ENCODE measurements at places on chromosomes 3 and 15.

- no peak for DNase-seq
These were observed 420.2 kb downstream of the SI start for GRCh38 chr3:164658125-164658524.

- DNase-seq: no peak
These were observed 206.9 kb downstream of the KLHL25 start for GRCh38 chr15:85587707-85588411.

- no peak for DNase-seq
These were observed 304.6 kb upstream of the UBE2E2 start for GRCh38 chr3:22898558-22898957.

DNA sequence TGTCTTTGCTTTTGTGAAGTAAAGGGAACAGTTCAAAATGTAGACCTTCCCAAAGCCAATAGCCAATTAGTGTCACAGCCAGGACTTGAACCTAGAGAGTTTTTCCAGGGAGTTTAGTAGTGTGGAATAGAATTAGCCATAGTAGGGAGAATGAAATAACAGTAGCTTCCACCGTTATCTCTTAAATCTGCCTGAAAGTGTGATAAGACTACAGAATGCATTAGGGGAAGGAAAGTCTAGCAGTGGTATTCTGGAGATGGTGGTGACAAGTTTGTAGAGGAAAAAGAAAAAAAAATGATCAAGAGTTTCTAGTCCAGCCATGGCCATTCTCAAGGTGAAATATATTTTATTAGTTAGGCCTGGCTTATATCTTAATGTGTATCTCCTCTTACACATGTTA is 13.8 kb downstream of the ATP11B start:
- DNase-seq: peak; percentile 57

GRCh38 chr3:147038481-147038880 is 367.9 kb downstream of the ZIC4 start:
- no peak for DNase-seq

- no peak for DNase-seq
These were observed 218.8 kb downstream of the OSBPL10 start for GRCh38 chr3:31762097-31762764.

DNA sequence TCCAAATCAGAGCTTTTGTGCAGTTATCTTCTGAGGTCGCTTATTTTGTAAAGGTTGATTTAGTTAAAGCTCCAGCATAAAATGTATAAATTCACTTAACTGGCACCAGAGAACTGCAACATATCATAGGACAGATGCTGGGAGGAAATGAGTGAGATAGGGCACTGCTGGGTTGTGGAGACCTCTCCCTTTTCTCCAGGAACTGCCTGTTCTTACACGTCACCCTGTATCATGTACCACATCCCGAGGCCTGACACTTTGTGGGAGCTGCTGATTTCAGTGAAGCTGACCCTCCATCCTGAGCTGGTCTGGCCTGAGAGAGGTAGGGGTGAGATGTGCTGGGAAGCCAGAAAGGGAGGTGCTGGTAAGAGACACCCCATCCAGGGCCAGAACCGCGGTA is 213.8 kb upstream of the FEZF2 start:
- DNase-seq: no peak

DNA sequence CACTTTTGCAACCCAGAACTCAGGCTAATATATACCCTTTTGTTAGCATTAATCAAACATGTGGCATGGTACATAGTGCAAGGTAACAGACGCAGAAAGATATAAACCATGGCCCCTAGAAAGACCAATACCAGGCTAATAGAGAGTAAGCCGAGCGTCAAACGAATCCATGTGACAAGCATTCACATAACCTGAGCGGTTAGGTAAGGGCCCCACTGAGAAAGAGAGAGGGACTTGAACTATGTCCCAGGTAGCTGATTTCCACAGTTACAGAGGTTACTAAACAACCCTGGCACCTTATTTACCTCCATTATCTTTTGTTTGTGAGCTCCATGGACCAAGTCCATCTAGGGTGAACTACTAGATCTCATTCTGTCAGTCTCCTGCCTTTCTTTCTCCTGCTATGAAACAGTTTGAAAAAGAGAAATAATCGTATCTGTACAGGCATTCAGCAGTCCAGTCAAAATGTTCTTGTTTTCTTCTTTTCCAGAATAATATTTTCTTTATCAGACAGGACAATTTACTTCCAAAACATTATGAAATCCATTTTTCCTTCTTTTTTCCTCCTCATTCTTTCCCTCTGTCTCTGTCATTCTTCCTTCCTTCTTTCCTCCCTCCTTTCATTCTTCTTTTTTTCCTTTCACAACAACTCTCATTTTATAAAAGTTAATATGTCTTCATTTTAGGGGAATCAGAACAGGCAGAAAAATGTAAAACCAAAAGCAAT is 30.5 kb upstream of the TNFSF10 start:
- DNase-seq: no peak

DNA sequence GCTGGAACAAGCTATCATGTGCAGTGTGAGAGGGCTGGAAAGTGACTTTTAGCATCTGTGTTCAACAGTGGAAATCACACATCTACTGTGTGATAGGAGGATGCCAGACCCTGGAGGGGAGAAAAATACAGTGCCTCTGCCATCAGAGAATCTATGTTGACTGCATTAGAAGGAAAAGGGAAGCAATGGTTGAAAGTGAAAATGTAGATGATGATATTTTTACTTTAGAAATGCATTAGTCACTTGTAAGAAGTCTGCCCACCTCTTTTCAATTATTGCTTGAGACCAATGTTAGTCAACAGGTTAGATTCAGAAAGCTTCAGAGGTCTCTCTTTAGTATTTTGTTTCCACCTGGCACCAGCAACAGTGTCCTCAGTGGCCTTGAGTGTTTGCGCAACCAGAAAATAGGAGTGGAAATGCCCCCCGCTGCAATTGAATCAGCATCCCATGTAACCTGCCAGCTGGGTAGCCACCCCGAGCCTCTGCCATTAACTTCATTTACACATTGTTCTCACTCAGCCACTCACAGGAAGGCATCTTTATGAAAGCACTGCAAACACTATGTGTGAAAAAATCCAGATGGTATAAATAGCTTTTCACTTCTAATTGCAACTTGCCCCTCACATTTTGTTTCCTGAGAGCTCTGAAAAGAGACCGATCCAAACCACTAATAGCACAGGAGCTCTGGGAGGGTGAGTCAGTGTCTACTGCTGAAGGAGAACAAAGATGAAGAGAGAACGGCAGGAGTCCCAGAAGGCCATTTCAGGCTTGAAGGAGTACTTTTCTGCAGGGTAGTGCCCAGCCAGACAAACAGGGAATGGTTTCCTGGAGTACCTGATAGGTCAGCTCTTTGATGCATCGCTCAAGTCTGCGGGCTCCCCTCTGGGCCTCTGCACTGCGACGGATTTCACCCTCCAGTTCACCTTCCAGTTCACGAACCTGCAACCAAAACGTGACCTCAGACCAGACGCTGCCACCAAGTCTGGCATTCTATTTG is 92.1 kb downstream of the HHLA2 start:
- no peak for DNase-seq

DNA sequence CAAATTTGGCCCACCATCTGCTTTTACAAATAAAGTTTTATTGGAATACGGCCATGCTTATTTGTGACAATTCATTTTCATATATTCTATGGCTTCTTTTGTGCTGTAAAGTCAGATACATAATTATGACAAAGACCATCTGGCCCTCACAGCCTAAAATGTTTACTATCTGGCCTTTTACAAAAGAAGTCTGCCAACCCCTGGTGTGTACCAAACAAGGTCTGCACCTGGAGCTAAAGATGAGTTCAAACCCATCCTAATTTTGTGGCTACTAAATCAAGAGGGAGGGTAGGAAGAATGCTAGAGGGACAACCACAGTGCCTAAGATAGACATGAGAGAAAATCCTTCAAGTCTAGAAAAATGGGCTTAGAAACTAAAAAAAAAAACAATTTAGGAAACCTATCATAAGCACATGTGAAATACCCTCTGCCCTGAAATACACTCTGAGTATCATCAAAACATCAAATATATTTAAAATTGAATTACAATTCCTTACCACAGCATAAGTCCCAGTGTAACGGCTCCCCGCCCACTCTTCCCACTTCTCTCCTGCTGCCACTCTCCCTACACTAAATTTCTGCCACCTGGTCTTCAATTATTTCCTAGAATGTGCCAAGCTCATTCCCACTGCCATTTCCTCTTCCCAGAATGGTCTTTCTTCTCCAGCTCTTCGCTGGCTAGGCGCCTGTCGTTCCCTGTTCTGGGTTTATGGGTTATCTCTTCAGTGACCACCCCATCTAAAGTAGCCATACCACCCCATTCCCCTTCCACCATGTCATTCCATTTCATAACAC is 950.7 kb upstream of the CFAP20DC start:
- no peak for DNase-seq

DNA sequence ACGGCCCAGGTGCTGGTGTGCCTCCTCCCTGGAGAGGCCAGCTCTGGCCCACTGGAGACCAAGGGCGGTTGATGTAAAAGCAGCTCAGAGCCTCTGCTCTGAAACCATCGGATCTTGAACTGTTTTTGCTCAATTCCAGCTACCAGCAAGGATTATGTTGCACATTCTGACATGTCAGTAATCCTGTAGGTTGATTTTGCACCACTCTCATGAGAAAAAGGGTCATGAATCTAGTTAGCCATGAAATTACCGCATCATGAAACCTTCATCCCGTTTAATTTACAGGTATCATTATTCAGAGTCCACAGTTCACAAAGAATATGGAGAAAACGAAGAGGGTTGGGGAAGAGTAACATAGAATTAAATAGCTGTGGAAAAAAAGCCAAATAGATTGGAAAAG is 120.4 kb upstream of the NSMCE3 start:
- no peak for DNase-seq

- DNase-seq: no peak
These were observed 84.3 kb downstream of the MB21D2 start for GRCh38 chr3:192833177-192833890.
